NK-92 treated with Interleukin-12 subunit alpha and Interleukin-12 subunit beta, amount 100 ng/mL, for 24 hours (cell line): ENCODE measurements at places on chromosomes 5 and 9.

GRCh38 chr5:51995773-51996306 lies 612.6 kb downstream of the ISL1 start:
- no peak for DNase-seq

- no peak for DNase-seq
These were observed 491 bp upstream of the CTSL start for GRCh38 chr9:87725356-87725899.

DNA sequence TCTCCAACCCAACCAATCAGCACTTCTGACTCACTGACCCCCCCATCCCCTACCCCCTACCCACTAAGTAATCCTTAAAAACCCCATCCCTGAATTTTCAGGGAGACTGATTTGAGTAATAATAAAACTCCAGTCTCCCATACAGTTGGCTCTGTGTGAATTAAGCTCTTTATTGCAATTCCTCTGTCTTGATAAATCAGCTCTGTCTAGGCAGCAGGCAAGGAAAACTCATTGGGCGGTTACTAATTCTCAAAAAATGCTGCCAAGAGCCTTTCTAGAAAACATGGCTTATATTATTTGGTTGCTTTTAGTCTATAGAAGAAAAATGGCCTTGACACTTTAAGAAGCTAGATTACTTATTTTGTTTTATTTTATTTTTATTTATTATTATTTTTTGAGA lies 131.7 kb downstream of the SUSD1 start:
- DNase-seq: no peak

GRCh38 chr9:12798066-12798770 lies 23.4 kb downstream of the LURAP1L start:
- DNase-seq: no peak

- no peak for DNase-seq
These were observed 118.7 kb downstream of the AUH start for GRCh38 chr9:91243029-91243428.

DNA sequence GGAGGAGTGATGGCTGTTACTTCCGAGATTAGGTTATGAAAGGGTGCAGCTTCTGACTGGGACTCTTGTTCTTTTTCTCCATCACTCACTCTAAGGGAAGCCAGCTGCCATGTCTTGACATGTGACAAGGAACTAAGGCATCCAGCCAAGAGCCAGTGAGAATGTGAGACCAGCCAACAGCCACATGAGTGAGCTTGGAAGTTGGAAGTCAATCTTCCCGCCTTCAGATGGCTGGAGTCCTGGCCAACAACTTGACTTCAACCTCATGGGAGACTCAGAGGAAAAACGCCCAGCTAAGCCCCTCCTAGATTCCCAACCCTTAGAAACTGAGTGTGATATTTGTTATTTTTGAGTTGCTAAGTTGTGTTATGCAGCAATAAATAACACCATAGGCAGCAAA lies 201.1 kb downstream of the SNX18 start:
- no peak for DNase-seq

GRCh38 chr9:89022001-89022759 lies 30.9 kb downstream of the S1PR3 start:
- DNase-seq: no peak

- DNase-seq: no peak
These were observed 38.5 kb downstream of the ADAMTS16 start for GRCh38 chr5:5178580-5178979.

GRCh38 chr9:98192503-98193335 lies at the start of gene CORO2A:
TSS of gene CORO2A (minus strand) at chr9:98192637. CDS start at chr9:98157660, 34,977 bp downstream.
- no peak for DNase-seq

GRCh38 chr5:18420711-18421110 lies 786.5 kb downstream of the TAF11L14 start:
- DNase-seq: no peak

DNA sequence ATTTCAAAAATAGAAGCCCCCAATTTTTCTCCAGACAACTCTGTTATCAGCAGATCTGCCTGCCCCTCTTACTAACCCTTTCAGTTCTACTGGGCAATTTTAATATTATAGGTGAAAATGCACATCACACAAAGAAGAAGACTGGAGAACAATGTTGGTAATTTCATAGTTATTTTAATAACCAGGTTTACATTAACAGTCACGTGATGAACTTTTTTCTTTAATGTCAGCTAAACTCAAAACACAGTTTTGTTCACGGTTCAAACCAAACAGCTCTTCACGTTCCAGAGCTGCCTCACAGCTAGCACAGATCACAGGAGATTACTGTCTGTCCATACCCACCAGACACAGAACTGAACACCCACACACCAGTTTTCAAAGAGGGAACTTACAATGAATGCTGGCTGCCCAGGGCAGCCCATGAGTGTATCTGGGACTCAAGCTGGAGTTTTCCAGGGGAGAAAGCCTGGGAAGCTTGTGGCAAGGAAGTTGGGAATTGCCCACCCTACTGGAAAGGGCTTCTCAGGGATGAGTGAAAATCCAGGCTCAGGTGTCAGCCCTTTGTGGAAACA lies 119.1 kb downstream of the DPYSL3 start:
- DNase-seq: no peak

DNA sequence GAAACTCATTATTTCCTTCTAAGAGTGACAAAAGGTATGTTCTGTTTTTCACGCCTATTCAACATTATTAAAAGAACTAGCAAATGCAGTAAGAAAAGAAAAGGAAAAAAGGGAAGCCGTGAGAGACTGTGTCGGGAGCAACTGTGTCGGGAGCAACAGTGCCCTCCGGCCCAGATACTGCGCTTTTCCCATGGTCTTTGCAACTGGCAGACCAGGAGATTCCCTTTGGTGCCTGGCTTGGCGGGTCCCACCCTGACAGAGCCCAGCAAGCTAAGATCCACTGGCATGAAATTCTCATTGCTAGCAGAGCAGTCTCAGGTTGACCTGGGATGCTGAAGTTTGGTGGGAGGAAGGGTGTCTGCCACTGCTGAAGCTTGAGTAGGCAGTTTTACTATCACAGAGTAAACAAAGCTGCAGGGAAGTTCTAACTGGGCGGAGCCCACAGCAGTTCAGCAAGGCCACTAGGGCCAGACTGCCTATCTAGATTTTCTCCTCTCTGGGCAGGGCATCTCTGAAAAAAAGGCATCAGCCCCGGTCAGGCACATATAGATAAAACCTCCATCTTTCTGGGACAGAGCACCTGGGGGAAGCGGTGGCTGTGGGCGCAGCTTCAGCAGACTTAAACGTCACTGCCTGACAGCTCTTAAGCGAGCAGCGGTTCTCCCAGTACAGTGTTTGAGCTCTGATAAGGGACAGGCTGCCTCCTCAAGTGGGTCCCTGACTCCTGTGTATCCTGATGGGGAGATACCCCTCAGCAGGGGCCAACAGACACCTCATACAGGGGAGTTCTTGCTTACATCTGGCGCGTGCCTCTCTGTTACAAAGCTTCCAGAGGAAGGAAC lies 1237.4 kb upstream of the CDH18 start:
- no peak for DNase-seq

GRCh38 chr5:150263801-150264621 lies 25.6 kb downstream of the CAMK2A start:
- DNase-seq: peak; percentile 59

- DNase-seq: no peak
These were observed 73.5 kb downstream of the LNPEP start for GRCh38 chr5:97009212-97009898.

DNA sequence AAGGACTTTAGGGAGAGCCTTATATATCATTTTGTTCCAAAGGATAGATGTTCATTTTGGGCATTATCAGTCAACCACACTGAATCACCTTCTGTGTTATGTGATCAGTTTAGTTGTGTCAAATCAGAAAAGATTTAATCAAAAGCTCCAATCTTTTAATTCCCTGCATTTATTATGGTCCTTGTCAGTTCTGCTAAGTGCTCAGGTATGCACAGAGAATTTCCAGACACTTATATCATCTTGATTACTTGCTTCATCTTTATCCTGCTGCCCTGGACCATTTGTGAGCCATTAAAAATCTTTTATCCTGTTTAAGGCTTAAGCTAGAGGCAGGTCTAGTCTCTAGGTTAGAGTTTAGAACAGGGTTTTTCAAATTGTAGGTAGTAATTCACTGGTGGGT lies 179.1 kb downstream of the CWC27 start:
- no peak for DNase-seq

GRCh38 chr9:73807952-73808351 lies 656.3 kb downstream of the ANXA1 start:
- no peak for DNase-seq

DNA sequence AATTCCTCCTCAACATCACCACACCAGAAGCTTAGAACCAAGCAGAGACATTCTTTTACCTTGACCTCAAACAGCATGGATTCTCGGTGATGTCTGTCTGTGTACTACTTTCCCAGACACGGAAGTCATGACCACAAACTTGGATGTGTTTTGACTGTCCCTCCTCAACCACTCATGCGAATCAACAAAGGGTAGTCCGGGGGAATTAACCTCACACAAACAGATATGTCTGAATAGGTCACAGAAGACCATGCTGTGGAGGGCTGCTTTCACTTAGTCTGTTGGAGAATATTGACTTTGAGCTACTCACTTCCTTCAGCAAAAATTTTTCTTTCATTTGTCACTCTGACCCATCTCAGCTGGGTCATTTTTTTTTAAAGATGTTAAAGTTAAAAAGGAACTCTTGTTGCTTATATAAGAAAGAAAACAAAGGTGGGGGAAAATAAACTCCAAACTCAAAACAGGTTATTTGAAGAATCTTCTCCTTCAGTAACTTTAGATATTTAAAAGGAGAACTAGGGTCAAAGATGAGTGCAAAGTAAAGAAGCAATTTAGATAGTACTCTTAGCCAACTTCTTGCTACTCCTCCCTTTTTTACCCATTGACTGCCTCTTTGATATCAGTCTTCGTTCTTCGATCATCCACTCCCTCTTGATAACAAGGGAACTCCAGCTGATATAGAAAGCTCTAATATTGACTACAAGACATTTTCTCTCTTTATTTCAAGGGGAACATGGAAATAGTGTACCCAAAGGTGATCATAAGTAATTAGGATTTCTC lies 343.4 kb upstream of the CDH6 start:
- DNase-seq: no peak

DNA sequence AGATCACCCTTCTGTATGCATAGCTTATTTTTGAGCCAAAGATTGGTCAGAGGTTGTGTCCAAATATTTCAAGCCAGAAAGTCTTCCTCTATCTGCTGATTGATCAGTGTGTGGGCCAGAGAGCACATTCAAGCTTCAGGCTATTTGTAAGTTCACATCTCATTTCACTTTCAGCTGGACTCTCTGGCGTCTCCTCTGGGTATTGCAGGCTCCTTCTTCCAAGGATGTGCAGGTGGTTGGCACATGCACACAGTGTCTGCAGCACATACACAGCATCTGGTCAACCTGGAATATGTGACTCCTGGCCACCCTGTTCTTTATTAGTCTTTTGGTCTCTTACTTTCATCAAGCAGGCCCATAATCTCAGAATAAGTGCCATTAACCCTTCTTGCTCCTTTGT lies 516.1 kb downstream of the ANXA1 start:
- no peak for DNase-seq

DNA sequence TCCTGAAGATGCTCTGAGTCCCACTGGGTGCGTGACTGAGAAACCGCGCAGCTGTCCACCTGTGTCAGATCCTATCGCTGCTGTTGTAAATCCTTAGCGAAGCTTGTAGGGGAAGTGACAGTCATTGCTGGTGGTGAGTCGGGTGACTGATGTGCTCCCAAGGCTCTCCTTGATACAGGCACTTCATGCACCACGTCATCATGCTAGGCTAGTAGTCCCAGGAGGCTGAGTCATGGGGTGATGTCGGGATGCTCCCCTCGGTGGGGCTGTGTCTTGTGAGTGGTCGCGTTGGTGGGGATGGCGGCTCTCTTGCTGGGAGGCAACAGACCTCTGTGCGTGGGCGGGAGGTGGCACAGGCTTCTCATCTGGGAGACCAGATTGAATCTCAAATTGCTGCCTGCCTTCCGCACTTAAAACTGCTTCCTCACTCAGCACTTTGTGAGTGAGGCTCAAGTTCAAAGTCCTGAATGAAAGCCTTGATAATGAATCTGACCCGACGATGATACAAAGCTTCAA lies 84.7 kb downstream of the CSNK1A1 start:
- DNase-seq: no peak

GRCh38 chr9:81472701-81473100 lies 216.6 kb downstream of the TLE1 start:
- no peak for DNase-seq

DNA sequence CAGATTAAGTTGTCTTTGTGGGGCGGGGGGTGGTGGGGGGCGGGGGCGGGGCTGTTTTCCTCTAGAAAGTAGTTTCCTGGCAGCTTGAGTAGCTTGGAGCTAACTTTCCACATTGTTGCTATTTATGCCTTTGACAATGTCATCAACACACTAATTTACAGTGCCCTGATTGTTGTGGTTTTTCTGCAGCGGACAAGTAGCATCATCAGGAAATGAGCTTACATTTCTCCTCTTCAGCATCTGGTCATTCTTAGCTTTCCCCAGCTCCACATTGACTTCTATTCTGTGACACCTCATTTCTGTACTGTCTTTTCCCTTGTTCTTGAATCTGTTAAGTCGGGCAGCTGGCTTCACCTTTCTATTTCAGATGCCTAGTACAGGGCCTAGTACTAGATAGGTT lies 112.3 kb upstream of the RAD23B start:
- DNase-seq: no peak

DNA sequence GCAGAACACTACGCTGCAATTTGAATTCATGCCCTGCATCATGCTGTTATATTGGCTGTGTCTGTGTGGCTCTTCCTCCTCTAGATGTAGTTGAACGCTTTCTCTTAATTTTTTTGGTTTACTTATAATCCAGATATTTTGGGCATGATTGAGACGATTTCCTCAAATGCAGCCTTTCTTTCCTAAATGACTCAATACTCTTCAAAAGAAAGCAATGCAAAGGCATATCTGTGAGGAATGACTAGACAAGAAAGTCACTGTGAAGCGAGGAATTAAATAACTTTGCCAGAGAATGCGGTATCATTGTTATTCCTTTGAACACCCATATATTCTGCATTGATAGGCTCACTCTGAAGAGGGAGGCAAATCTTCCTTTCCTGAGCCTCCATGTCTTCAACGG lies 152.8 kb downstream of the YIPF5 start:
- DNase-seq: no peak

DNA sequence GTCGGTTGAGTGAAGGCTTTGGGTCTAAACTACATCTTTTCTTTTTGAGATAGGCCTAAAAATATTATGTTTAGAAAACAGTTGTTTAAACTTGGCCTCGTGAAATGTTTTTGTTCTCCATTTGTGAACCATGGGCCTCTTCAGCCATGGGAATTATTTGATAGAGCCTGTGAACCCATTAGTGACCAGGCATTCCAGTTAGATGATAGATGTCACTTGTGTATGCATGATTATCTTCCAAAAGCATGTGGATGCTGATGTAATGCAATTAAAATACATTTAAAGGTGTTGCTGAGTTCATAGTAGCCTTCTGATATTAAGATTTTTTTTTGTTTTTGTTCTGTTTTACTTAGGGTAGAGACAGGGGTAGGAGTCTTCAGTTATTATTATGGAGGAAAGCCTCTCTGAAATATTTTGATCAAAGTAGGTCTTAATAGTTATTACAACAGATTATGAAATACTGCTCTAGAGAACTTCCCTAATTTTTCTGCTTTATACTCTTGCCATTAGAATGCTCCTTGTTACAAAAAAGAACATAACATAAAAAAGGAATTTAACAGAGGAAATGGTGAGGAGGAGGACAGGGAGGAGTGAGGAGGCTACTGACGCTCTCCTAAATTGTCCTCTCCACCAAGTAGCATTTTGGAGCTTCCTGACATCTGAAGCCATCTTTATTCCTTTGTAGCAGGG lies 32.9 kb downstream of the CPEB4 start:
- no peak for DNase-seq

GRCh38 chr9:93673021-93673838 lies 96.8 kb downstream of the PHF2 start:
- no peak for DNase-seq
